Stimulated activated CD4-positive, alpha-beta T cell treated with anti-CD3 and anti-CD28 coated beads, Interleukin-1b, Interleukin-23, amount 100 ng/mL, for 4 hours (primary cell): ENCODE measurements at places on chromosomes 11 and 22.

GRCh38 chr11:126084608-126084912 lies 21.9 kb upstream of the CDON start:
- no peak for DNase-seq

DNA sequence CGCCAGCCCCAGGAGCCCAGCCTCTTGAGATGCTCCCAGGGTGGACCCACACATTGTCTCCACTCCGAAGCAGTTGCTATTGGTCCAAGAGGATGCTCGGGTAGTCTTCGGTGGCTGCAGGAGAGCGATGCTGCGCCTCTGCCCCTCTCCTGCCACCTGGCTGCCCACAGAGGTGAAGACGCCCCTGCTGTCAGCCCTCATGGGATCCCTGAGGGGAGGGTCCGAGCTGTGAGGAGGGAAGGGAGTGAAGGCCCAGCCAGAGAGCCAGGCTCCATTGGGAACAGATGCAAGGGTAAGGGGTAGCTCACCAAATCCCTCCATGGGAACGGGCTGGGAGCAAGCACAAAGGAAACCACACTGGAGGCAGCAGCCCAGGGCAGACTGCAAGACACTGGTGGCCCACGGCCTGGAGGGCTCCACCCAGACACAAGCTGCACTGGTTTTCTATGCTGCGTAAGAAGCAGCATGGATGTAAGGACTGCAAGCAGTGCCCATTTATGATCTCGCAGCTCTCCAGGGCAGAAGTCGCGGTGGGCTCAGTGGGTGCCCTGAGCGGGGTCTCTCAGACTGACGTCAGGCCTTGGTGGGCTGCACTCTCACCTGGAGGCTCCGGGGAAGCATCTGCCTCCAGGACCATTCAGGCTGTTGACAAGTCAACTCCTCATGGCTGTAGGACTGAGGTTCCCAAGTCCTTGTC lies 15.7 kb downstream of the TSPAN32 start:
- no peak for DNase-seq

DNA sequence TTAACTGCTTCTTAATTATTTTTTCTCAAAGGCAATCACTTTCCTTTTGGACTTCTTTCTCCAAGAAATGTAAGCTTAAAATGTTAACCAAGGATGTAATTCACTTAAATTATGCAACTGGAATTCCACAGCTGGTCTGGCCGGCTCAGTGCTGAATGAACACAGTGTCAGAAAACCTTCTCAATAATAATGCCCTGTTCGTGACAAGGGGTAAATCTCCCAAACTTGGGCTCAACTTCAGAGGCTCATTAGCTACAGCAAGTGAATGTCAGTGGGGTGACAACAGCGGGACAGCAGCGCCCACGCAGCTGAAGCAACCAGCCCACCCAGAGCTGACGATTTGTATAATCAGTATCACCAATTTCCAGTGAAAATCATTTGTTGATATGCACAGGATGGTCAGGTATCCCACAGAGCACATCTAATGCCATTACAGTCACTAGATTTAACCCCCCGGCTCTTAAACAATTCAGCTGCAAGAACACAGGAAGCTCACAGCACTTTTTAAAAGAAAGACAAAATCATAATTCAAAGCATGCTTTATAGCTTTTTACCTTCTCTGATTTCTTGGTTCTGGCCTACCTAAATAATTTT lies 704.8 kb downstream of the DLG2 start:
- DNase-seq, result no peak

DNA sequence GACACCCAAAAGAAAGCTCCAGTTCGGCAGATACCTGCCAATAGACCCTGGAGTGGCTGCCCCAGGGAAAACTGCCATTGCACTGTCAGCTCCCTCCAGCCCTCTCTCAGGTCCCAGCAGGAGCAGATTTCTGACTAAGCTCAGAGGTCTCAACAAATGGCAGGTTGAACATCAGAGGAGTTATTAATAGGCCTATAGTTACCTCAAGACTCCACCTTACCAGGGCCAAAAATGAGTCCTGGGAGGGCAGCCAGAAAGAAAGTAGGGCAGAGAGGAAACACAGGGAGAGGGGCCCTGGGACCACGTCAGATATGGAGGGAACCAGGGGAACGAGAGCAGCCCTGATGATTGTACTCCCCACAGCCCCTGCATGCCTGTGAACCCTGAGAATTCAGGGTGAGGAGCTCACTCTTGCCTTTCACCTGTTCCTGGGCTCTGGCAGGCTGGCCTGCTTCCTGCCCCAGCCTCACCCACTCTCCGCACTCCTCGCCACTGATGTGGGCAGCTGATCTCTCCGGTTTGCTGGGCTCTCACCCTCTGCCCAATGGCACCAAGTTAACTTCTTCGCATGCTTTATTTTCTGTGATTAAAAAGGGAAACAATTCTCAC lies 4.3 kb upstream of the RGL4 start:
- DNase-seq, result no peak

- no peak for DNase-seq
These were observed 50.4 kb downstream of the TPCN2 start for GRCh38 chr11:69099180-69099579.

- no peak for DNase-seq
These were observed 64.2 kb downstream of the SLC36A4 start for GRCh38 chr11:93133488-93134109.

- DNase-seq, result no peak
These were observed 45.6 kb downstream of the BTG4 start for GRCh38 chr11:111466615-111467014.

GRCh38 chr11:9172389-9172788 lies 81.0 kb upstream of the SCUBE2 start:
- no peak for DNase-seq

- no peak for DNase-seq
These were observed 335.7 kb downstream of the DDX10 start for GRCh38 chr11:109000531-109000930.

GRCh38 chr11:108148556-108148955 lies 27.2 kb downstream of the ACAT1 start:
- no peak for DNase-seq

DNA sequence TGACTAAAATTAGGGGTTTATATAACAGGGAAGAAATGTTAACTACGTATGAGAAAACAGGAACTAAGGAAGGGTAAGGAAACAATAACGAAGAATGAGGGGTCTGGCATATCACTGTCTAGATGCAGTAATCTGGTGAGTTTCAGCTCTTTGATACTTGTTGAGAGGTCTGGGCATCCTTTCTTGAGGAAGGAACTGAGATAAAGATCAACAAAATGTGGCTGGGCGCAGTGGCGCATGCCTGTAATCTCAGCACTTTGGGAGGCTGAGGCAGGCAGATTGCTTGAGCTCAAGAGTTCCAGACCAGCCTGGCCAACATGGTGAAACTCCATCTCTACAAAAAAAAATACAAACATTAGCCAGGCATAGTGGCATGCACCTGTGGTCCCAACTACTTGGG lies 2.7 kb downstream of the DCDC1 start:
- no peak for DNase-seq

- DNase-seq, result no peak
These were observed 74.8 kb downstream of the KIAA1671 start for GRCh38 chr22:25027043-25027906.
